ENCODE measurements at places on chromosomes 4 and X. TPM values are rescaled to one million over a fixed set of nuclear protein-coding genes. Genes with fewer than 3 reads are reported as not detected.
A peak's percentile ranks its signal among the peaks of the same experiment; 100 is the strongest.

- no peak for DNase-seq
Observed at GRCh38 chrX:111561851-111562250, 50.4 kb downstream of the SERTM2 start.

DNA sequence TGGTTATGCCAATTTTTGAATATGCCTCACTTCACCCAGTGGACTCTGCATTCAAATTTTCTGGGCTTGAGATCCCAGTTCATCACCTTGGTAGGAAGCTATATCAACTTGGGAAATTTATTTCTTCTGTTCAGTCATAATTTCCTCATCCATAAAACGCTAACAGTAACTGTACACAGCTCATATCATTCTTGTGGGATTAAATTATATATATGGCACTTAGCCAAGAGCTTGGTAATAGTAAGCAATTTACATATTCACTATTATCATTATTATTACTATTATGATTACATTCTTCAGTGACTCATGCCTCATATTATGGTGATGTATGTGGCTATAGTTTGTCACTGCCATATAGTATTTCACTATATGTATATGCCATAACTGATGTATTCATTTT, 177.6 kb downstream of the CPE start:
- DNase-seq, result no peak

The NUP62CL gene
- 2.2 TPM for total RNA-seq

- no peak for DNase-seq
Observed at GRCh38 chr4:138158746-138159297, 83.3 kb downstream of the SLC7A11 start.

DNA sequence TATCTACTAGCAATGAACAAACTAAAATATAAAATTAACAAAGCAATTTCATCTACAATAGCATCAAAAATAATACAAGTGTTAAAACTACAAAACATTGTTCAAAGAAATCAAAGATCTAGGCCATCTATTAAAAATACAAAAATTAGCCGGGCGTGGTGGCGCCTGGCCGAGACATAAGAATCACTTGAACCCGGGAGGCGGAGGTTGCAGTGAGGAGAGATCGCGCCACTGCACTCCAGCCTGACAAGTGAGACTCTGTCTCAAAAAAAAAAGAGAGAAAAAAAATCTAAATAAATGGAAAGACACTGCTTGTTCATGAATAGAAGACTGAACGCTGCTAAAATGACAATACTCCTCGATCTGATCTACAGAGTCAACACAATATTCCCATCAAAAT, 139.2 kb downstream of the RBM47 start:
- DNase-seq, result no peak

The MAGEE2 gene
- not detected for total RNA-seq

DNA sequence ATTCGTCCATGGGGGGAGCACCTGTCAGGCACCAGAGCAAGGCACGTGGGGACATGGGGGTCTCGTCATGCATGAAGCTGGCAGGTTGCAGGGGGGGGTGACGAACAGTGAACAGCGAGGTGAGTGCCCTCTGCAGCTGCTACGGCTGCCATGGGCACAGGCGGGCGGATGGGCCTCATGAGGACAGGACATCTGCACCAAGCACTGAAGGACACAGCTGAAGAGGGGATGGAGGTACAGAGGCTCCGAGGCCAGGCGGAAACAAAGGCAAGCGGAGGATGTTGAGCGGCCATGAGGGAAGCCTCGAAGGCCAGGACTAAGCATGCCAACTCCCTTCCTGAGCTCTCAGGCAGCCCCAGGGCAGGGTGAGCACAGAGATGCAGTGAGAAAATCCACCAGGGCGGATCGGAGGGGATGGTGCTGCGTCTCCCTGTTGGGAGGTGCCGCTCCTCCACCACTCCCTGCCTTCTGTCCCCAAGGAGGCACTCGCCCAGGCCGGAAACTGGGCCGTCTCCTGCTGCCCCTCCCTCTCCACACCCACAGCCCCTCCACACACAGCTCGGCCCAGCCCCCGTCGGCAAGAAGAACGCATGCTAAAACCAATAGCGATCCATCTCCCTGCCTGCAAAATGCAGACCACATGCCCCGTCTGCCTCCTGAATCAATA, 24.6 kb downstream of the ABLIM2 start:
- no peak for DNase-seq

GRCh38 chr4:81120055-81120454, 89.5 kb downstream of the BMP3 start:
- DNase-seq, result no peak

- no peak for DNase-seq
Observed at GRCh38 chr4:167234316-167234881, at the start of gene SPOCK3. Gene SPOCK3, minus strand, starts transcription at chr4:167234494.

The FAM47E gene
- total RNA-seq, result not detected

The FREM3 gene
- 0.35 TPM for total RNA-seq

The PRDM8 gene
- total RNA-seq, result 10.2 TPM

GRCh38 chr4:2954358-2955185, 8.6 kb downstream of the NOP14 start:
- DNase-seq, result peak; percentile 36

DNA sequence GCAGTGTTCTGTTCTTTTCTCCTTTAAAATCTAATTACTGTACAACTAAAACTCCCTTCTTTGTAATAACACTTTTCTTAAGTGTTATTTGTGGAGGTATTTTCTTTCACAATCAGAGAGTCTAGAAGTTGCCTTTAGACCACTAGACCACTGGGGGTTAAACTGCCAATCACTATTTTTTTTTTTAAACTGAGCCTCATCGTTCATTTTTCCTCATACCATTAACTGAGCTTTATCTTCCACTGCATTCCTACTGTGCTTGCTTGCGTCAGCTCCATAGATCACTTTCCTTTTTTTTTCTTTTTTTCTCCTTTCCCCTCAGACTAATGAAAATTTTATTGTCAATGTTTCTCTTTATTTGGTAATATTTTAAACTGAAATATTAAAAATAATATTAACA, 310.6 kb downstream of the PDHA2 start:
- DNase-seq, result no peak

The HSPA4L gene
- not detected for total RNA-seq

The PAGE5 gene
- 0.94 TPM for total RNA-seq

The FANCB gene
- total RNA-seq, result 4.1 TPM

The NAA11 gene
- total RNA-seq, result not detected

The SLC34A2 gene
- total RNA-seq, result not detected

The THOC2 gene
- total RNA-seq, result 79.9 TPM

GRCh38 chr4:42781315-42781714, 111.2 kb upstream of the GRXCR1 start:
- DNase-seq, result no peak

DNA sequence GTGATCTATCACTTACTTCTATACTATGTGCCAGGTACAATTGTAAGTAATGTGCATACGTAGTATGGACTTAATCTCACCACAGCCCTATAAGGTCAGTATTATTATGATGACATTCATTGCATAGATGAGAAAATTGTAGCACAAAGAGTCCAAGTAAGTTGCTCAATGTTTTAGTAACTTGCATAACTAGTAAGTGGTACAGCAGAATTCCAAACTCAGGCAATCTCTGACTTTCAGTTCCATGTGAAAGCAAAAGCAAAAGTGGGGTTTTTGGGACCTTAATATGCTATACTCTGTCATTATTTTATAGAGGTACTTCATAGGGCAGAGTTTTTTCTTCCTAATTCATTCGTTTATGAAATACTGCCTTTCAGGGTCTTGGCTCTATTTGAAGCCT, 188.8 kb upstream of the VEGFC start:
- DNase-seq, result no peak

DNA sequence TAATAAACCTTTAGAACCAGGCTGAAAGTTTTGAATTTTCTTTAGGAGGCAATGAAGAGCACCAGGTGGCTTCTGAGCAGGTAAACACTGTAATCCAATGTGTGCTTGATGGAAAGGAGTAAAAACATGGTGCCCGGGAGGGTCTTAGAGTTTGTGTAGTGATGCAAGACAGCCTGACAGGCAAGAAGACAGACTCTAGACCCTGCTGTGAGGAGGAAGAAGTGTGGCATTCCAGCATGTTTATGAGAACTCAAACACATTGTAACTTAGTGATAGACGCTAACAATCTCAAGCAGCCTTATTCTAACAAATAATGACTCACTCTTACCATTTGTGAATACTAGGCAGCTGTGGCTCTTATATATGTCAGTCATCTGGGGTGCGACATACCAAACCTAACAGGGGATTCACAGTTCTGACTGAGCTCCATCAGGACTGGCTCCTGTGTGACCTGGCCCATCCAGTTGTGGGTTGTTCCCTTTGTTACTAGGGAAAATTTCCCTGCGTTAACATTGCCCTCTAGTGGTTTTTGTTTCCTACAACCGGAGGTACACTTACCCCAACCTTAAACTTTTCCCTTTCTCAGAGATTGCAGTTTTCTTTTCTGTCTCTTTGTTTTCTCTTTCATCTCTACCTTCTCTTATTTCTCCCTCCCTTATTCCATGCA, 53.8 kb downstream of the VSIG4 start:
- peak; percentile 10 for DNase-seq

The DCAF8L2 gene
- not detected for total RNA-seq

GRCh38 chr4:140595065-140595464, 26.3 kb upstream of the UCP1 start:
- DNase-seq, result no peak

GRCh38 chrX:2410279-2411020, 90.3 kb downstream of the DHRSX start:
- no peak for DNase-seq

DNA sequence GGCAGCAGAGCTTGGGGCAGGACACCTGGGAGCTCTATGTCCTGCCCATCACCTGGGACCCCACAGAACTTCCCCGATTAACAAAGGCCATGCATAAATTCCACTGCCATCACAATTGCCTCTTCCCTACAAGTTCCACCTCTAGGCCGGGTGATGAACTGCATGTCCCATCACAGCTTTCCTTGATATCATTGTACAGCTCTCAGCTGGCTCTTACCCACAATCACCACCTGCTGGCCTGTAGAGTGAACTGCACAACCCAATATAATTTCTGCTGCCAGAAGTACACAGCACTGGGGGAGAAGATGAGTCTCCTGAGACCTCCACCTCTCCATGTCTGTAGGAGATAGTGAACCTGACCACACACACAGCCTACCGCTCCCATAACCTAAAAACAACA, 285.0 kb upstream of the AADAT start:
- no peak for DNase-seq

DNA sequence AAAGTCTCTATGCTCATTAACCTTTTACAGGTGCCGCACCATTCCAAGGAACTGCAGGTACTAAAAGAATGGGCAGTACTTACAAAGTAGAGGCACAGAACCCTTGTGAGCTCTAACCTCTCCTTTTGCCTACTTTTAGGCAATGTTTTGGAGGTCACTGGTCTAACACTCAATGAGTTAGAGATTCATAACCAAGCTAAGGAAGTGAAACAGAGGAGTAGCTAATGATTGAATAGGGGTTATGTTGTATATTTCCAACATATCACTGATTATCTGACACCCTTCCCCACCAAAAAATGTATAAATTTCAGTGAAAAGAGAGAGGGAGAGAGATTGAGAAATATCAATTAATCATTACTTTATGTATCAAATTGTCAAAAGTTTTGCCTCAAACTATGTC, 269.3 kb downstream of the PCDH7 start:
- no peak for DNase-seq

DNA sequence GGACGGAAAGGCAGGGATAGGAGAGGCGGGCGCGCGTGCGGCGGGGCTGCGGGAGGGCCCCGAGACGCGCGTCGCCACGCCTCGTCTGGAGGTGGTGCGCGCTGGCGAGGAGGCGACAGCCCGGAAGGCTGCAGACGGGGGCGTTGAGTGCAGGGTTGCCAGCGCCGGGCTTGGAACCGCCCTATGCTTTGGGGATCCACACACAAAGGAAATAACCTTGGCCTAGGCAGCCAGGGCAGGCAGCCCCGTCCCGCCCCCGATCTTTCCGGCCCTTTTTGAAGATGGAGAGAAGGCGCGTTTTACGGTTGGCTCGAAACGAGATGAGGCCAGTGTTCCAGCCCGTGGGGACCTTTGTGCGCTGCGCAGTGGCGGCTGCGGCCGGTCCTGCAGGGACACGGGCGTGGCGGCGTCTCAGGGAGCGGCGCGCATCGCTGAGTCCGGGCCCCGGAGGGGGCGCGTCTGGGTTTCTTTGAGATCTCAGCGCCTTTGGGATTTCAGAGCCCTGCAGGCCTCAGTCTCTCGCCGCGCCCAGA, 50.8 kb upstream of the TRIM2 start:
- DNase-seq, result peak; percentile 68

DNA sequence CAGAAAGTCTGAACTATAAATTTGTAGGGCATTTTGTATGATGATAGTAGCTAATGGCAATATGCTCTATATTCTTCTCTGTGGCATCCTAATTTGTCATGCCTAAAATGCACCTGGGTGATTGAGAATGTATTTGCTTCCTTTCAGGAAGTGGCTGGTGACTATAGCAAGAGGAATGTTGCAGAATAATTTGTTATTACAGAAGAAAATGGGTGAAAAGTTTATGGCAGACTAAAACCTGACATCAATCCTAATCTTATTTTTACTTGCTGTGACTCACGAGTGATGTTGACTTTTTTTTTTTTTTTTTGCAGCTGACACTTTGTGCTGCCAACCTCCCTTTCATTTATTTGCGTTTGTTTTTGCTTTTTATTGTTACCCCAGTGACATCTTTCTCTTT, 141.1 kb downstream of the MSL3 start:
- DNase-seq, result no peak

The HSFX4 gene
- not detected for total RNA-seq

The SLC10A6 gene
- total RNA-seq, result not detected

DNA sequence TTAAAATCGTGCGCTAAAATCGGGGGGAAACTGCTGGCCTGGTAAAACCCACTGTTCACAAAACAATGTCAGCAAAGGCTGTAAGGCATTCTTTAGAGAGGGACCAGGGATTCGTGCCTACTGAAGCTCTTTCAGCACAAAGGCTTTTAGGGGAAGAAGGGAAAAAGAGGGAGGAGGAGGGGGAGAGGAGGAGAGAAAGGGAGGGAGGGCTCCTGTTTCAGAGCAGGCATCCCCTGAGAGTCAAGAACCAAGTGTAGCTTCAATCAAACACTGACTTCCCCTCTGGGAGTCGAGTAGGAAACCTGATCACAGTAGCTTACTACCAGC, 9.5 kb downstream of the BCOR start:
- DNase-seq, result no peak

The ADAMTS3 gene
- not detected for total RNA-seq

DNA sequence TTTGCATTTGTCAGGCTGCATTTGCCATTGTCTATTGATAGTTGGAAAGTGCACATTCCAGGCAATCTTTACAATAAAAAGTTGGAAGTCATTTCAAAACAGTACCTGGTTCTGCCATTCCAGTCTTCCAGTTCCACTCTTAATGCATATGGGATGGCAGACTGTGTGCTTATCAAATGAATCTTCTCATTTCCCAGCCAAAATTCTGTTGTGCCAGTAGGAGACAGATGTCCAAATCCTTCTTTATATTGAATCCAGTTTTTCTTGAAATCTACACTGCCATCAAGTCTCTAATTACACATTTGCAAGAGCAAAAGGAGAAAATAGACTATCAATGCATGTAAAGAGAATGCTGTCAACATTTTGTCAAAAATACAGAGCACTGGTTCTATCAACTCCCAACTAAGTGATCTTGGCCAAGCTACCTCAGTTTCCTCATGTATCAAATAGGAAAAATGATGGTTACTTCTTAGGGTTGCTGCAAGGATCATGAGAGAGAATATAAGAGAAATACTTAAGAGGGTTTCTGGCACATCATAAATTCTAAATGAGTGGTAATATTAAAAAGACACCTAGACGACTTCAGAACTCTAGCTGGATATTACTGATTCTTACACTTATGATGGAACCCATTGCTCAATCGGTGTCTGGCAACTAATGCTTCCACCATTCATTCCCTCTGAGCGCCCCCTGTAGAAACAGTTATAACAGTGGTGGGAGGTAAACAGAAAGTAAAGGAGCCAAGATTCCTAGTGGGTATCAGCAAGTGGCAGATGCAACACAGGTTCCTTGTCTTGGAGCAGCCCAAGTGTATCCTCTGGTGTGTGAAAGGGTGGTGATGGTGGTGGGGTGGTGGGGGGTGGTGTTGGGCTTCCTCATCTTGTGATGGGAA, 3.8 kb downstream of the FGG start:
- DNase-seq, result no peak

Measured in T-helper 17 cell (primary cell).